ENCODE measurements at places on chromosomes 5 and 9.

GRCh38 chr5:111742177-111742994, 14.6 kb downstream of the NREP start:
- no peak for DNase-seq

DNA sequence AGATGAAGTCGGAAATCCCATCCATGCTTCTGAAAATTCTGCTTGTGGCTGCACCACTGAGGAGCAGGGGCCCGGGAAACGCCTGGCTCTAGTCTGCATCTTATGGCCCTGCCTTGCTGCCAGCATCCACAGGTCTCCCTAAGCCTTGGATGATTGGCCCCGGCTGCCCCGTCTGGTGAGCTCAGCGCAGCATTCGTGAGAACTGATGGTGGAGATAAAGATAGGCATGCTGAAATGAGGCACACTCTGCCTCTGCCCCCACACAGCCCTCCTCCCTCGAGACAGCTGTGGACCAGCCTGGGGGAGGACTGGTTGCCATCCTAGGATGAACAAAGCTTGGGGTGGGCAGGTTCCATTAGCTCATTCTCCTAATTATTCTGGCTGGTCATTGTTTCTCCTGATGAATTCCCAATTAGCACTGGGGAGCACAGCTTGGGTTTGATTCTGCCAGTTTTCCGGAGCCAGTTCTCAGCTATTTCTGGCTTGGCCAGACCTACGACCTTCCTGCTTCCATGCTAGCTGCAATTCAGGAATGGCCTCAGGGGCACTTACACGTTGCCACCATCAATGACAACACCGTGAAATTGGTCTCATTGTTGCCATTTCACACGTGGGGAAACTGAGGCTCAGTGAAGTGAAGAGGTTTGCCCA, 62.8 kb upstream of the CPEB4 start:
- no peak for DNase-seq

- no peak for DNase-seq
These were observed 129.6 kb downstream of the PIK3R1 start for GRCh38 chr5:68345171-68345570.

GRCh38 chr5:155727512-155728145, 599.3 kb upstream of the SGCD start:
- DNase-seq: no peak

GRCh38 chr9:85045271-85045670, 375.7 kb downstream of the NTRK2 start:
- DNase-seq: no peak

- no peak for DNase-seq
These were observed 17.4 kb downstream of the CDH9 start for GRCh38 chr5:27020973-27021372.

GRCh38 chr5:62627121-62627520, 48.5 kb downstream of the LRRC70 start:
- DNase-seq: no peak

DNA sequence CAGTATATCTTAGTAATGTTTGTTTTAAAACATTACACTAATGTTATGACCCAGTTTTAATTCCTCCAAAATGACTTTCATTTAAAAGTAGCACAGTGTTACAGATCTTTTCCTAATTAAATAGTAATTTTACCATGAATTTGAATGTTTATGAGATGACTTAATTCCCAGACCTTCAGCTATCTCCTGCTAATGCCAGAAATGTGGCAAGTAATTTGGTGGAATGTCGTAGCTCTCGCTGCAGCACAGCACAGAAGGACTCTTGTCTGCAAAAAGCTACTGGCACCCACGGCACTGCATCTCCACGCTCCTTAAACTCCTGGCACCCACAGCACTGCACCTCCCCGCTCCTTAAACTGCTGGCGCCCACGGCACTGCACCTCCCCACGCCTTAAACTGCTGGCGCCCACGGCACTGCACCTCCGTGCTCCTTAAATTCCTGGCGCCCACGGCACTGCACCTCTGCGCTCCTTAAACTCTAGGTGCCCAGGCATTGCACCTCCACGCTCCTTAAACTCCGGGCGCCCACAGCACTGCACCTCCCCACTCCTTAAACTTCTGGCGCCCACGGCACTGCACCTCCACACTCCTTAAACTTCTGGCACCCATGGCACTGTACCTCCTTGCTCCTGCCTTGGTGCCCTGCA, 163.1 kb downstream of the CDK5RAP2 start:
- no peak for DNase-seq

GRCh38 chr5:73424556-73424977, 24.0 kb downstream of the FOXD1 start:
- DNase-seq: no peak

DNA sequence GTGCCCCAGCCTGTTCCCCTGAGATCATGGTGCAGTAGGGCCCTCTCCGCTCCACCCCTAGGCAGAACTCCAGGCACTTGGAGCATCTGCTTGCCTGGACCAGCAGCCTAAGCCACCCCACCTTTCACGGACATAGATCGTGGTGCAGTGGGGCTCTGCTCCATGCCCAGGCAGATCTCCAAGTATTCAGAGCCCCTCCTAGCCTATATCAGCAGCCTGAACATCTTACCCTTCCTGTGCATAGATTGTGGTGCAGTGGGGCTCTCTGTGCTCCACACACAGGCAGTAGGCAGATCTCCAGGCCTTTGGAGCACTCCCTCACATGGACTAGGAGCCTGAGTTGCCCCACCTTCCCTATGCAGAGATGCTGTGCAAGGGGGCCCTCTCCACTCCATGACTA, 103.0 kb downstream of the GLIS3 start:
- DNase-seq: no peak

DNA sequence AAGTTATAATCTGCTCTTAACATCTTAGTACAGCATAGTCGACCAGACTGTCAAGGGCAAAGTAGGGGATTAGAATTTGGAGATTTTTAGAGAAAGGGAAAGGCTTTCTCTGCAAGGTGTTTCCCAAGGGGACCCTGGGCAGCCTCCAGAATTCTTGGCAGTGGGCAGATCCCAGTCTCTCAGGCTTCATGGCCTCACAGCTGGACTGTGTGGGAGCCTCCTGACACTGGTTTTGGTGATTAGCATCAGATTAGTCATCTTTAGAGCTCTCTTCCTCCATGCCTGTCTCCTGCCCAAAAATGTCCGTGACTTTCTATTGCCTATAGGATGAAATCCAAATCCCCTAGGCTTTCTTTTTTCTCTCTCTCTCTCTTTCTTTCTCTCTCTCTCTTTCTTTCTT, 370.7 kb downstream of the ZSWIM6 start:
- no peak for DNase-seq

- no peak for DNase-seq
These were observed 41.8 kb downstream of the SKP2 start for GRCh38 chr5:36193746-36194145.

GRCh38 chr9:131238402-131239021, 37.8 kb downstream of the FAM78A start:
- DNase-seq: no peak

DNA sequence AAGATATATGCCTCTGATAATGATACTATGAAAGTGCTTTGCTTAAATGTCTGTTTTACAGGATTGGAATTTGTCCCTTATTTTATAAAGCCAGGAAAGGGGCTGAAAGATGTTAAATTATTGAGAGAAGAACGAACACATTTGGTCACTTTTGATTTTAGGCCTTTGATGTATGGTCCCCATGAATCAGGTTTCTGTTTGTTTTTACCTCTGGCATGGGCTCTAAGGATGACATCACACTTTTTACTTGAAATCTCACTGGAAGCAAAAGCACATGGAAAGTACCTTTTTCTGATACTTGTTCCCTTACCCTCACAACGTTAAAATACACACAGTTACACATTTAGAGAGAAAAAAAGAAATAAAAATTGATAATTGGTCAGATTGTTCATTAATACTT, 6.9 kb downstream of the OTULIN start:
- no peak for DNase-seq

- DNase-seq: no peak
These were observed 111.0 kb downstream of the DPYSL3 start for GRCh38 chr5:147398860-147399259.

- no peak for DNase-seq
These were observed 22.2 kb downstream of the SLC12A7 start for GRCh38 chr5:1089621-1090040.

GRCh38 chr5:156914371-156914737, 48.7 kb downstream of the TIMD4 start:
- DNase-seq: no peak

DNA sequence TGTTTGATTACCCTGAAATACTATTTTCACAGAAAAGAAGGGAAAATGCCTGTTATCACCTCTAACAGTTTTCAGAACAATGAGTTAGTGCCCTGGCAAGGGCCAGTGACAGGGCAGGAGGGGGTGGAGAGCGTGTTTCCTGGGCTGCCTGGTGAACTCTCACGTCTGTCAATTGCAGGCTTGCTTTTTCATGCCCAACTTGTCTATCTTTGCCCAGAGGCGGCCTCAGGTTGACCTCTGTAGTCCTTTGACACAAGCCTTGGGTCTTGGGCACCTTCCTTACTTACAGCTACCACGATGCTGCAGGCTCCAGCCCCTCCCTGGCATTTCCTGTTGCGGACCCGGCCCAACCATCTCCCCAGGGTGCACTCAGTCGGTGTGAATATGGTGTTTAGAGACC, 2.2 kb upstream of the CEL start:
- no peak for DNase-seq

- DNase-seq: no peak
These were observed 10.6 kb downstream of the CDK20 start for GRCh38 chr9:87963770-87964169.

DNA sequence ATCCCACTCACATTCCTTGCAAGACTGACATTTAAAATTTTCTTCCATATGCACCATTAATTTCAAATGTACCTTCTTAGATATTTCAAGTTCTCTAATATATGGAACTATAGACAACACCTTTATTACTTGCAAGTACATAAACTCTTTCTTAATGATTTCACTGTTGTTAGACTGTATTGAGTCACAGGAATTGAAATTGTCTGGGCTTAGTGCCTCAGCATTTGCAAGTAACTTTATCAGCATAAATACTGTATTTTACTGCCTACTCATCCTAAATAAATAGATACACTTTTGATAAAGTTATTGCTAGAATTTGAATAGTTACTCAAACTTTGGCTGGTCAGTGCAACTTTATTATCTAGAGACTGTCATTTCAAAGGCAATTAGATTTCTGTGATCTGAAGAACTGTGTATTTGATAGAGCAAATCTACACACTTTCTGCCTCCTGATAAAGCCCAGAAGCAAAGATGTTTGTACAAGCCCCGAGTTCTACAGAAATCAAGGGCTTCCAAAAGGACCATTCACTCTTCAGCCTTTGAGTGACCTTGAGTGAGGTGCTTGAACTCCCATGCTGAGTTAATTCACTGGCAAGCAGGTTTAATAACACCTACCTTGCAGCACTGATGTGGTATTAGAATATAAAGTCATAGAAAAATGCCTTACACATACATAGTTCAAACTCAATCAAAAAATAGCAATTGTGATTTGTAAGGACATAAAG, 91.6 kb downstream of the COX7C start:
- DNase-seq: no peak

GRCh38 chr9:93533863-93534262, 42.5 kb upstream of the PHF2 start:
- DNase-seq: no peak

DNA sequence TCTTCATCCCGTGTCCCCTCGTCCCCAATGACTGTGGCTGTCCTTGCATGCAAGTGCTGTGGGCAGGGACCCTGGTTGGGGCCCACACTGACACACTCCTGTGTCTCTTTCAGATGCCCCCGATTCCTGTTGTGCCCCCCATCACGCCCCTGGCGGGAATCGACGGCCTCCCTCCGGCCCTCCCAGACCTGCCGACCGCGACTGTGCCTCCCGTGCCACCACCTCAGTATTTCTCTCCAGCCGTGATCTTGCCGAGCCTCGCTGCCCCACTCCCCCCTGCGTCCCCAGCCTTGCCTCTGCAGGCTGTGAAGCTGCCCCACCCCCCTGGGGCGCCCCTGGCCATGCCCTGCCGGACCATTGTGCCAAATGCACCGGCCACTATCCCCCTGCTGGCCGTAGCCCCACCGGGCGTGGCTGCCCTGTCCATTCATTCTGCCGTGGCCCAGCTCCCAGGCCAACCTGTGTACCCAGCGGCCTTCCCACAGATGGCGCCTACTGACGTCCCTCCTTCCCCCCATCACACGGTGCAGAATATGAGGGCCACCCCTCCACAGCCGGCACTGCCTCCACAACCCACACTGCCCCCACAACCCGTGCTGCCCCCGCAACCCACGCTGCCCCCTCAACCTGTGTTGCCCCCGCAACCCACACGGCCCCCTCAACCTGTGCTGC, 75.0 kb downstream of the WNK2 start:
- DNase-seq: no peak

DNA sequence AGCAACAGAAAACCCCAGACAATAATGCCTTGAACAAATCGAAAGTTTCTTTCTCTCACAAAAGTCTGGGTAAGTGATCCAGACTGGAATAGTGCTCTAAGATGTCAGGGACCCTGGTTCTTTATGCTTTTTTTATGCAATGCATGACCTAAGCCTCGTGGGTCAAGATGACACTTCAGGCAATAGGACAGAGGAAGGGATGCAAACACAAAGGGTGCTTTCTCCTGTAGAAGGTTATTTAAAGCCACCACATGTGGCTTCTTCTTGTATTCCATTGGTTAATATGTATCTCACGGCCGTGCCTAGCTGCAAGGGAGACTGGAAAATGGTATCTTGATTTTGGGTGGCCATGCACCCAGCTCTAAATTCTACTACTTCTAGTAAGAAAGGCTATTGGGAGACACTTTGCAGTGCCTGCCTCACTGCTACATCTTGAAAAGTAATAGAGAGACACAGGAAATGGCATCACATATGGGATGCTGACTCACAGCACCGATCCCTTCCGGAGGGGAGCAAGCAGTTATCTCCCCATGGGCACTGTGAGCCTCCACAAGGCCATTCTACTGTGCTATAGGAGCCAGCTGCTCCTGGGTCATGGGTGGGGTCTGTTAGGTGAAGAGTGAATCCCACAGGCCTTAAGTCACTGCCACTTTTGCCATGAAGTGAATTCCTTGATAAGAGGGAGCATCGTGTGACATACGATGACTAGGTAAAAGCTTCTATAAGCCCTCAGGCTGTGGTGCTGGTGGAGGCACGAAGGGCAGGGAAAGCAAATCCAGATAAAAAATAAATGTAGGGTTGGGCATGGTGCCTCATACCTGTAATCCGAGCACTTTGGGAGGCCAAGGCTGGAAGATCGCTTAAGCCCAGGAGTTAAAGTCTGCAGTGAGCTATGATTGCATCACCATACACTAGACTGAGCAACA, 32.5 kb upstream of the RAB14 start:
- DNase-seq: no peak

DNA sequence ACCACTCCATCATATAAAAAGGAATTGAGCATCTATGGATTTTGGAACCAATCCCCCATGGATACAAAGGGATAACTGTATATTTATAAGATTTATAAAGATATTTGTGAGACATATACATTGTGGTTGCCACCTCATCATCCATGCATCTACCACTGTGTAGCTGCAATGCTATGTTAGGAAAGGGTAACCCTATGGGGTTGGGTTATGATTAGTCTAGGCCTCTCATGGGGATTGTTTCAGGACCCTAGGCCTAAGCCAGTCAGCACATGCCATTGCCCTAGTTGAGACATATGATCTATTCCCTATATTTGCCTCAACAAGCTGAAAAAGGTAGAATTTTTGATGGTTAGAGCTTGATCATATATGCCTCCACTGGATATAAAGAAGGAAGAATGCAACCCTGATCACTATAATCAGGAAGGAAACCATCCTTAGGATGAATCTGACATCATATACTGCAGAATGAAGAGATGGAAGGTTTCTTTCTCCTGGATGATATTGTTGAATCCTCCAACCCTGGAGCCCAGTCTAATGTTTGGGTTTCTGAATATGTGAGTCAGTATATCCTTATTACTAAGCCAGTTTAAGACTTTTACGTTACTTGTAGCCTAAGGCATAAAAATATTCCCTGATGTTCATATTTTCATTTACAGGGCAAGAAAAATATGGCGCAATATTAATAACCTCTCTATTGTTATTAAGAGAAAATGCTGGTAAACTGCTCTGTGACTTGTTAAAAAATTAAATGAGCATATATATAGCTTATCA, 94.2 kb downstream of the ADAMTS19 start:
- no peak for DNase-seq
